SJCRH30 (cell line): ENCODE measurements at places on chromosomes 7 and 10. TPM values are rescaled to one million over a fixed set of nuclear protein-coding genes. Genes with fewer than 3 reads are reported as not detected.

The SYCE1 gene
- total RNA-seq = 0.16 TPM in 1 of 2 replicates, not detected in the other

The SLC16A9 gene
- total RNA-seq = 1.3 and 1.5 TPM in 2 replicates

The STAG3 gene
- 0.10 and 1.3 TPM in 2 replicates for total RNA-seq

The POMZP3 gene
- total RNA-seq = 15.3 and 16.2 TPM in 2 replicates

The ANLN gene
- 195 and 215 TPM in 2 replicates for total RNA-seq
